Stimulated activated CD4-positive, alpha-beta T cell treated with anti-CD3 and anti-CD28 coated beads, Interleukin-12 subunit alpha, Interleukin-12 subunit beta, amount 100 ng/mL, for 4 hours (primary cell): ENCODE measurements at places on chromosomes 5 and 9.

- DNase-seq, result no peak
Measured at GRCh38 chr9:87236546-87236945, 261.1 kb upstream of the DAPK1 start.

DNA sequence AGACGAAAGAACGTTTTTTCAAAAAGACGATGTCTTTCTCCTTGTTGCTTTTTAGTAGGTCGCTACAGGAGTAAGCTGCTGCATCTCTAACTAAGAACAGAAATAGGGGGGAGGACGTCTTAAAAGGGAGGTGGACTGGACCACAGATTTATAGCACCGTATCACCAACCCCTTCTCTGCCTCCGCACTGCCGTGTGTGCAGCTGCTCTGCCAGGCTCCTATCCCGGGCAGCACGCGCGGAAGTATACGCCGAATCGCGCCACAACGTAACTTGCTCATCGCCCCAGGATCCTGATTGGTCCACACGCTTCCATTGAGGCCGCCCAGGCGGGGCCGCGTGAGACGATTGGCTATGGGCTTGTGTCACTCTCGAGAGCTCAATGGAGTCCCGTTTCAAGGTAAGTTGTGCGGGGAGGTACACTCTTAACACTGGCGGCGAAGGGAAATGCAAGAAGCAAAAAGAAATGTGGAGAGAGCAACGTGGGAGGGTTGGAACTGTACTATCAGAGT is at the start of gene ELAVL2:
Gene ELAVL2 (minus strand): TSS at position 121 of the 510 bp plus-strand sequence. CDS start 64,006 bp downstream, outside the sequence.
- DNase-seq, result peak; percentile 21

GRCh38 chr5:114311968-114312367 is 49.9 kb upstream of the KCNN2 start:
- DNase-seq, result no peak

DNA sequence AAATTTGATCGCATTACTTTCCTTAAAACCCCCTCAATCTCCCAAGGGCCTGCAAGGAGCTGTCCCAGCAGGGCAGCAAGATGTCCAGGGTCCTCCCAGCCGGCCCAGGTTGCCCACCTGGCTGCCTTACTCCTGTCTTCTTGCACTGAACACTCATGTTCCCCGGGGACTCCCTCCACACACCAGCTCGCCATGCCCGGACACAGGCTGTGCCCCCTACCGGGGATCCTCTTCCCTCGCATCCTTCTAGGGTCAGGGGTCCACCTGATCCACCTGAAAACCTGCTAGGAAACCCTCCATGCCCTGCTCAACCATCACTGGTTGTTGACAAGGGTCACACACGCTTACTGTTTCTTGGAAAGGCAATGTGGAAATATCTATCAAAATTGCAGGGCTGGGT is 172.0 kb upstream of the MSX2 start:
- no peak for DNase-seq

- no peak for DNase-seq
Measured at GRCh38 chr5:116209166-116209565, 124.3 kb downstream of the COMMD10 start.

- DNase-seq, result no peak
Measured at GRCh38 chr5:114953565-114953964, 216.1 kb downstream of the TRIM36 start.

GRCh38 chr5:142777099-142777498 is 6.9 kb downstream of the ARHGAP26 start:
- no peak for DNase-seq

GRCh38 chr9:5712651-5713390 is 83.9 kb downstream of the RIC1 start:
- no peak for DNase-seq

GRCh38 chr5:61991430-61991829 is 314.6 kb upstream of the KIF2A start:
- no peak for DNase-seq

DNA sequence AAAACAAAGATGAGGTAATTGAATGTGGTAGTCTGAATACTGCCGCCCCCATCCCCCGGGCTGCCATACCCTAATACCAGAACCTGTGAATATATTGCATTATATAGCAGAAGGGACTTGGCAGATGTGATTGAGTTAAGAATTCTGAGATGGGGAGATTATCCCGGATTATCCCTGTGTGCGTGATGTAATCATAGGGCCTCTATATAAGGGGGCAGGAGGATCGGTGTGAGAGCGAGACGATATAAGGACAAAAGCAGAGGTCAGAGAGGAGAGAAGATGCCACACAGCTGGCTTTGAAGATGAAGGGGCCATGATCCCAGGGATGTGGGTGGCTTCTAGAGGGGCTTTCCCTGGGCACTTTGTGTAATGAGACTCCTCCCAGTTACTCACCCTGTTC is 101.7 kb upstream of the TLE1 start:
- no peak for DNase-seq

DNA sequence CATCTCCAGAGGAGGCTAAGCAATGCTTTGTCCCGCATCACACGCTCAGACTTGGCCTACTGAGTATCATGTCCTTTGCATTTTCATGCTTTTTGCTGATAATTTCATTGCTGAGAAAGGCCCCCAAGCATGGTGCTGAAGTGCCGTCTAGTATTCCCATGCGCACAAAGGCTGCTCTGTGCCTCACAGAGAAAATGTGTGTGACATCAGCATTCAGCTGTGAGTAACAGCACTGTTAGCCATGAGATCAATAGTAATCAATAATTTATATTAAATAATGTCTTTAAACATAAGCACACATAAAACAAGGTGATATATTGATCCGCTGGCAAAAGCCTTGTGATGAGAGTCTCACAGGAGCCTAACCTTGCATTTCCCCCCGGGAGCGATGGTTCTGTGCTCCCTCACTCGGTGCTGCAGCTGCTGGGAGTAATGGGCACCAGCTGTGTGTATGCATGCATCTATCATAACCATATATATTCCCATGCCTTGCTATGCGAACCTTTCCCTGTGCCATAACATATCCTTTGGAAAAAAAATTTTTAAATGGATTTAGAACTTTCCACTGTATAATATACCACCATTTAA is 50.4 kb upstream of the RNF130 start:
- no peak for DNase-seq

GRCh38 chr5:43171926-43172325 is 20.1 kb upstream of the NIM1K start:
- no peak for DNase-seq

DNA sequence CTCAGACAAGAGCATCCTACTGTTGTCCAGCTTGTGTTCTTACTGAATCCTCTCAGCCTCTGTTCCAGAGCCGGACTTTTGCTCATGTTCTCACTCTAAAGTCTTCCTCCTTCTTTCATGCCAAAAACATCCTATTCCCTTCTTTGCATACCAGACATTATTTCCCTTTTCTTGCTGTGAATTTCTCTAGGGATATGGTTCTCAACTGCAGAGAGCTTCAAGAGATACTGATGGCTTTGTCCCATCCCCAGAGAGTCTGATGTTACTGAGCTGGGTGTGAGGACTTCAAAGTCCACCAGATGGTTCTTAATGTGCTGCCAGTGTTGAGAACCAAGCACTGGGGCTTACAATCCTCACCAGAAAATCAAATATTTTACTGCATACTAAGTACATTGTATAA is 98.6 kb upstream of the FER start:
- DNase-seq, result no peak

DNA sequence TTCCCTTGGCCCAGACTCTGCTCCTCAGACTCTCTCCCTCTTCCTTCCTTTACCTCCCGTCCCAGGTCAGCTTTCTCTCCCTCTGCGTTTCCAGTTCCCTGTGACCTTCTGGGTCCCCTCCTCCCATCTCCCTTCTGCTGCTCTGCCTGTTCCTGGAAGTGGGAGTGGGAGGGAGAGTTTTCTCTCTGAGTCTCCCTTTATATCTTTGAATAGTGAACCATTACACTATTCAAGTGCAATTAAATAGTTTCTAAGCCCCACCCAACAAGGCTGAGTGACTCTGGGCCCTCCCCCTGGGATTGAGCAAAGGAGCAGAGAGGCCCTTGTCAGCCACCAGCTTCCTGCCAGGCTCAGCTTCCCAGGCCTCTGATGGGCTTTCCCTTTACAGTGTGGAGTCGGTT is 34.8 kb downstream of the THBS4 start:
- DNase-seq, result no peak

DNA sequence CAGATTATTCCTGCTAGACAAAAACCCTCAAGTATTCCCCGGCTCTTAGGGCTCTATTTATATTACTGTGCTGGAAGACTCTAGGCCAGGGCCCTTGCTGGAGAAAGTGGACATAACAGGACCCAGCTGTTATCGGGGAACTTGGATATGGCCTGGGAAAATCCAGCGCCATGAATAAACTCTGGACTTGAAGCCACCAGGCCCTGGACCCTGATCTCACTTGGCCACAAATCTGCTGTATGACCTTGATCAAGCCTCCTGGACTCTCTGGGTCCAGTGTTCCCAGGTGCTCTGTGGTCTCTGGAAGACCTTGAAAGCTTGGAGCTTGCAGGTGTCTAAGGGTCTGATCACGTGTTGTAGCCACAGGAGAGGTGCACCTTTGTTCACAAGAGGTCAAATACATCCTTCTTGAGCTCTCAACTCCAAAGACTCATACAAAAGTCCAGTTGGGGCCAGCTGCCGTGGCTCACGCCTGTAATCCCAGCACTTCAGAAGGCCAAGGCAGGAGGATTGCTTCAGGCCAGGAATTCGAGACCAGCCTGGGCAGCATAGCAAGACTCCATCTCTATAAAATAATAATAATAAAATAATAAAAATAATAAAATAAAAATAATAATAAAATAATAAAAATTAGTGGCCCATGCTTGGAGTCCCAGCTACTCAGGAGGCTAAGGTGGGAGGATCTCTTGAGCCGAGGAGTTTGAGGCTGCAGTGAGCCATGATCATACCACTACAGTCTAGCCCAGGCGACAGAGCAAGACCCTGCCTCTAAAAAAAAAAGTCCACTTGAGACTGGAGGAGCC is 26.5 kb downstream of the COL27A1 start:
- no peak for DNase-seq

DNA sequence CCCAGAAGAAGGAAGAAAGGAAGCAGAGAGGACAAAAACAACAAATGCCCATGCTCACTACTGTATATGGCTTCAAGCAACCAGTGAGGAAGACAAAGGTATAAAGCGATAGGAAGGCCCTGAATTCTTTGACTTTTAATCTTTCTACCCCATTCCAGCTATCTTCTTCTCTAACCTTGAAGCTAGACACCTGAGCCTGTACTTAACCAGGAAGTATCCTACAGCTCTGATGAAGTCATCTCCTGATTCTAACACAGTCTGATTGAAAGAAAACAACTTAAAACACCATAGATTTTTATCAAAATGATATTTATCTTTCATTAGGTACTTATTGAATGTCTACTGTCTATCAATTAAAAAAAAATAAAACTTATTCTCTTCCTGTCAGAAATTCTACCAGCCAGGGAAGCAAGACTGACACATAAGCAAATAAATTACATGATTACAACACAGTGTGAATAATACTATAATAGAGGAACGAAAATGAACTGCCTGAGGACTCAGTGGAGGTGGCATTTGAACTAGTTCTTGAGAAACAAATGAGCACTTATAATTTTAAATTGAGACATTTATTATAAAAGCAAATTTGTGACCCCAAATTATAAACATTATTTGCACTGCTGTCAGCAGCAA is 123.3 kb upstream of the ELL2 start:
- DNase-seq, result no peak

DNA sequence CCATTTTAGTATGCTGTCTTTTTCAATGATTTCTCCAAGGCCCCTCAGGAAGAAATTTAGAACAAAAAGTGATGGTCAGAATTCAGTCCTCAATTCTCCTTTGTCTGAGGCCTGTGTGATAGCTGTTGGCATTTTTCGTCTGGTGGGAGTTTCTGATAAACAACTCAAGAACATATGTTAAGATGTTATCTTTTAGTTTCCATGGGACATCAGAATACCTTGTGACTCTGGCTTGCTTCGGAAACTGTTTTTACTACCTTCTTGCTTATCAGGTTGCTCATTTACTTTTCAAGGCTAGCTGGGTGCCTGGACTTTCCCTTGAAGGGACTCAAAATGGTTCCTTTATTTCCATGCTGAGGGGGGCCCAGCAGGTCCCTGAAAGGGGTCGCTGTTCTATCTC is 97.2 kb downstream of the INVS start:
- no peak for DNase-seq

DNA sequence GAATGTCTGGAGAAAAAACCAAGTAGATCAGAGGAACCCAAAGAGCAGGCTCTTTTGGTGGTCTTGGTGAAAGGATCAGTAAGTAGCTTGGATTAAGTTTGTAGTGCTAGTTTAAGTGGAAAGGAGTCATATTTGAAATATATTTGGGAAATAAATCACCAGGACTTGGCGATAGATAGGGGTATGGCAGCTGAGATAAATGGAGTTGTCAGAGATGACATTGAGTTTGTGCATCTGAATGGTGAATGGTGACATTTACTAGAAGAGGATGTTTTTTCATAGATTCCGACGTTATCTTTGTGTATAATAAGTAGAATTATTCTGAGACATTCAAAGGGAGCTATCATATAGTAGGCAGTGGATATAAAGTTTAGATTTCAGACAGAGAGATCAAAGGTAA is 143.6 kb upstream of the RASGRF2 start:
- no peak for DNase-seq

DNA sequence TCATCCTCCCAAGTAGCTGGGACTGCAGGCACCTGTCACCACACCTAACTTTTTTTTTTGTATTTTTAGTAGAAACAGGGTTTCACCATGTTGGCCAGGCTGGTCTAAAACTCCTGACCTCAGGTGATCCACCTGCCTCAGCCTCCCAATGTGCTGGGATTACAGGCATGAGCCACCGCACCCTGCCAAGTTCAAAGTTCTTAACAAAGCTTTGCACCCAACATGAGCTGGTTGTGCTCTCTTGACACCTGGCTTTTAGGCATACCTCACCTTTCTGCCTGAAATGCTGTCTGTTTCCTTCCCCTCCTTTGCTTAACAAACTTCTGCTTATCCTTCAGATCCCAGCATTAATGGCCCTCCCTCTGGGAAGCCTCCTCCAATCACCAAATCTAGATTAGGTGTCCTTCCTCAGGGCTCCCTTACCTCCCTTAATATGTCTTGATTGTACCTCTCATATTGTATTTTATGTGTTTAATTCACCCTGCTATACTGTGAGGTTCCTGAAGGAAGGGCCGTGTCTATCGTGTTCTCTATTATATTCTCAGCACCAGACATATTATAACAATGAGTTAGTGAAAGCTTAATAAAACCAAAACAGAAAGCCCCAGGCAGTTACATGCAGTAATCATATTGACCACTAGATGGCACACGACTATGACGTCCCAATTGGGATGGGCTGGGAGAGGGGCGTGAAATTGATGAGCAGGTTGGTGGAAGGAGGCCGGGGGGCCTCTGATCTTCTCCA is 62.9 kb upstream of the PPARGC1B start:
- no peak for DNase-seq

DNA sequence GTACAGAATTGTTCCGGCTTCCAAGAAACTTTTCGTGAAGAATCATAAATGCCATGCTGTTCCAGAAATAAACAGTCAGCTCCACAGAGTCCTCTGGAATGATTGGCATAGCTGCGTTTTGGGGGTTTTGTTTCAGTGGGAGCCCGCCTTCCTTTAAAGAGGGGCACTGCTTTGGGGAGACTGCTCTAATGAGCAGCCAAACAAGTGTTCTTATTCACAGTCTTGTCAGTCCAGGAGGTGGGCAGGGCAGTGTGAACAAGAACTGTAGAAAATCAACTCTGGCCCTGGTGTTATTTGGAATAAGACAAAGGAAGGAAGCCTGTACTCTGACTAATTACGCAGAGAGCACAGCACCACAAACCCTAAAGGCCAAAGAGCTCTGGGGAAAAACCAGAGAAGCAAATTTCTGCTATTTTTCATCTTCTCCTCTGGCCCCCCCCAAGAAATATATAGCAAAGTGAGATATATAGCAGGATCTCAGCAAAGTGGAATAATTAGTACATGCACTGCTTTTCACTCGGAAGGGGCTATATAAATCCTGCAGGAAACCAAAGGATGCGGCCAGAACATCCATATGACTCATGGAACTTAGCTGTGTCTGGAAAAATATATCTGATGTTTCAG is 92.9 kb downstream of the GLDC start:
- DNase-seq, result no peak
